GM19239 (cell line): ENCODE measurements at places on chromosomes 13 and 19.

GRCh38 chr19:40322951-40323615, 25.1 kb downstream of the C19orf47 start:
- no peak for DNase-seq

DNA sequence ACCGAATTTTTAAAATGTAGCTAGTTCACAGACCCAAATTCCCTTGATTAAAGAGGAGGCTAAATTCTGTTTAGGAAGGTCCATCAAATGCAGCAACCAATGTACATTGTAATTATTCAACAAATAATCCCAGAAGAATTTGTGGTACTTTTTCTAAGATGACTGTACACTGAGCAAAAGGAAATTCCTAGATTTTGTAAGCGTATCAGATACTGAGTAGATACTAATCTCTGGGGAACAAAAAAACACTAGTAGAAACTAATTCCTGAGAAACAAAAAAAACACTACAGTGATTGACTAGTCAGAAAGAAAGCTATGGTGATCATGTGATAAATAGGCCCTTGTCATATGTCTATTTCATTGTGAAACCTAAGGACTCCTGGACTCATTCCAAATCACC, 246.1 kb downstream of the PCDH17 start:
- DNase-seq = no peak

GRCh38 chr19:16892868-16893685, 4.3 kb downstream of the F2RL3 start:
- DNase-seq = peak; percentile 71

GRCh38 chr19:31330237-31330636, 19.0 kb downstream of the TSHZ3 start:
- no peak for DNase-seq

DNA sequence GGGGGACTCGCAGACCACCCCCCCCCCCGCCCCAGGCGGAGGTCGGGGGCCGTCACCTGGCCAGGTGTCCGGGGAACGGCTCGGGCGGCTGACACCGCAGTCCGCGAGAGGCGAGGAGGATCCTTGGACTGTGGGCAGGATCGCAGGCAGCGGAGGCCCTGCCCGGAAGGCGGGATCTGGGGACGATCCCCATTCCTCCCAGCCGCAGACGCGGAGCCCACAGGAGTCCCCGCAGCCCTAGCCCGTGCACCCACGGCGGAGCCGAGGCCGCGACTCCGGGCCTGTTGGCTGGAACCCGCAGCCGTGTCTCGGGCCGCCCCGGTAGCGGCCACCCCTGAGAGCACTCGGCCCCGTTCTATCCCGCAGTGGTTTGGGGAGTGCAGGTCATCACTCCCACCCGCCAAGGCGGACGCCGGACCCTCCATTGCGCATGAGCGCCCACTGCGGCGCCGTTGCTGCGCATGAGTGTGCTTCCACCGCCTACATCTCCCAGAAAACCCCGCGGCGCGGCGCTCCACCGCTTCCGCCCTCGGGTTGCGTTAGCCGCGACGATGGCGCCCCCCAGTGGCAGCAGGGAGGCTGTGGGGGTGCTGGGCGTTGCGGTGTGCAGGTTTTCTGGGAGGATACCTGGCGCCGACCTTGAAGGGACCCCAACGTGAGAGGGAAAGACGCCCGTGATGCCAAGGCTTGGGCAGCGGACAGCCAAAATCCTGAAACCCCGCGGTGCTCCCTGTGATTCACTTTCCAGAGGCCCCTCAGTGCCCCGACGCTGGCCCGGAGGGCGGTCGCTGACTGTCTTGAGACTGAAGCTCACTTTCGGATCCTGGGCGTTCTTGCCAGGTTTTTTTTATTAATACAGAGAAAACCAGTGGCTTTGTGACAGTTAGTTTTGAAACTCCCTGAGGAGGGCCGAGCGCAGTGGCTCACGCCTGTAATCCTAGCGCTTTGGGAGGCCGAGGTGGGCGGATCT, 4.4 kb upstream of the ZNF329 start:
- peak; percentile 88 for DNase-seq

- DNase-seq = no peak
Observed at GRCh38 chr13:97231118-97231828, 9.1 kb downstream of the MBNL2 start.

DNA sequence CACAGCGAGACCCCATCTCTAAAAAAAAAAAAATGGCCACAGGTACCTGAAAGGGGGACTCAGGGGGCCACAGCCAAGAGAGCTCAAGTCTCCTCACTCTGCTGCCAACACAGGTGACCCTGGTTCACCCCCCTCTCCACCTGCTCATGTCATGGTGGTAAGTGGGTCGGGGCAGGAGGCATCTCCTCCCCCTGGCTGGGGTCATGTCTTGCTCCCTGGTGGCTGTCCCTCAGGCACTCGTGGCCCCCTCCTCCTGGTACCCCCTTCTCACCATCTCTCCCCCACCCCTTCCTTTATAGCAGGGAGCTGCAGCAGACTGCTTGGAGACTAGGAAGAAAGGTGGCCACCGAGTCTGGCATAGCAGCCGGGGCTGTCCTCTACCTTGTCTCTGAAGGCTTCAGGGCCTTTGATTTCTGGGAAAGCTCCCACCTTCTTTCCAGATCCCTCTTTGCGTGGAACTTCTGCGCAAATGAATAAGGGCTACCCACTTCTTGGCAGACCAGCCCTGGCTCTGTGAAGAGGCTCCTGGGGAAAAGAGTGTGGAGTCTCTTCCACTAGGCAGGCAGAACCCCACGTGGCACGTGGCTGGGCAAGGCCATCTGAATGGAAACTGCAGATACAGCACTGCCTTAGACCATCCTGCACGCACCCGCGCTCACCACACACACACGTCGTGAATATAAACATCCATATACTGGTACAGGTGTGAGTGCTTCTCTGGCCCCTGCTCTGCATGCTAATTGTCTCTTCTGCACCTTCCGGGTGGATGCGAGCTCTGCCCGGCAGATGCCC, 20.1 kb upstream of the MIER2 start:
- no peak for DNase-seq

- DNase-seq = no peak
Observed at GRCh38 chr13:77521194-77521593, 14.3 kb upstream of the SCEL start.

GRCh38 chr13:33865945-33866344, 48.0 kb downstream of the RFC3 start:
- DNase-seq = no peak

- no peak for DNase-seq
Observed at GRCh38 chr13:68676513-68677115, 1431.0 kb upstream of the ATXN8OS start.

DNA sequence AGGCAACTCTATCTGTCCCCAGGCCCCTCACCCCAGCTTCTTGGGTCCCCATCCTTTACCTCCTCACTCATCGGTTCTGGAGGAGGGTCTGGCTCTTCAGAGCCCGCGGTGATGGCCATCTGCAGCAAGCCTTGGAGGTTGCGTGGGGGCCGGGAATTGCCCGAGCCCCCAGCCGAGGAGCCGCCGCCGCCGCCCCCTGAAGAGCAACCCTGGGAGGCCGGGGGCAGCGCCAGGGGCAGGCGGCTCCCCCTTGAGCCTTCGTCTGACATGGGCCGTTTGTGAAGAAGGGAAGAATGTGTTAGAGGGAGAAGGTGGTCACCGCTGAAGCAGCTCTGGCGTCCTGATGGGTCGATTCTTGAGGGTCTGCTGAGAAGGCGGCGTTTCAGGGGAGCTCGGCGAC, 570 bp downstream of the HSPBP1 start:
- DNase-seq = no peak

GRCh38 chr19:33294058-33294798, 8.1 kb downstream of the CEBPA start:
- DNase-seq = no peak
